Left lung (tissue), 14 donors: ENCODE measurements at places on chromosomes 4 and X. TPM values are rescaled to one million over a fixed set of nuclear protein-coding genes. Genes with fewer than 3 reads are reported as not detected.

The CDKL2 gene
- 5.9 TPM for polyA plus RNA-seq

The AKAP4 gene
- not detected for polyA plus RNA-seq

The CLIC2 gene
- 9.5 TPM for polyA plus RNA-seq

The CBLL2 gene
- polyA plus RNA-seq: not detected

The TRIM61 gene
- 6.0 TPM for polyA plus RNA-seq

The GPR78 gene
- polyA plus RNA-seq: 0.07 TPM

The MAGEC2 gene
- not detected for polyA plus RNA-seq

The HSFX3 gene
- not detected for polyA plus RNA-seq

The PGM2 gene
- 27.6 TPM for polyA plus RNA-seq

The MCF2 gene
- not detected for polyA plus RNA-seq

The VCX2 gene
- not detected for polyA plus RNA-seq

The RADX gene
- 15.5 TPM for polyA plus RNA-seq

The PLS3 gene
- 229 TPM for polyA plus RNA-seq

The ANXA3 gene
- 113 TPM for polyA plus RNA-seq

The PDLIM5 gene
- 19.6 TPM for polyA plus RNA-seq

The BGN gene
- polyA plus RNA-seq: 190 TPM

The LNX1 gene
- polyA plus RNA-seq: 3.8 TPM

The RS1 gene
- 0.21 TPM for polyA plus RNA-seq

The SLC16A2 gene
- polyA plus RNA-seq: 26.1 TPM

The GRPR gene
- 0.24 TPM for polyA plus RNA-seq

The POU3F4 gene
- 0.06 TPM for polyA plus RNA-seq

The GC gene
- polyA plus RNA-seq: not detected

The GASK1B gene
- polyA plus RNA-seq: 27.1 TPM

The STS gene
- 5.0 TPM for polyA plus RNA-seq

The MAGEA2 gene
- polyA plus RNA-seq: not detected

The TBC1D8B gene
- polyA plus RNA-seq: 9.6 TPM

The DCX gene
- polyA plus RNA-seq: 0.32 TPM

The ASMT gene
- polyA plus RNA-seq: 0.47 TPM
